Tibial artery (tissue), 4 donors: ENCODE measurements at places on chromosomes 11 and 22.

- DNase-seq: no peak
Observed at GRCh38 chr11:44029507-44029845, 18.3 kb upstream of the ACCSL start.

GRCh38 chr11:69867076-69868005, 48.1 kb upstream of the FGF3 start:
- DNase-seq: peak; percentile 69

DNA sequence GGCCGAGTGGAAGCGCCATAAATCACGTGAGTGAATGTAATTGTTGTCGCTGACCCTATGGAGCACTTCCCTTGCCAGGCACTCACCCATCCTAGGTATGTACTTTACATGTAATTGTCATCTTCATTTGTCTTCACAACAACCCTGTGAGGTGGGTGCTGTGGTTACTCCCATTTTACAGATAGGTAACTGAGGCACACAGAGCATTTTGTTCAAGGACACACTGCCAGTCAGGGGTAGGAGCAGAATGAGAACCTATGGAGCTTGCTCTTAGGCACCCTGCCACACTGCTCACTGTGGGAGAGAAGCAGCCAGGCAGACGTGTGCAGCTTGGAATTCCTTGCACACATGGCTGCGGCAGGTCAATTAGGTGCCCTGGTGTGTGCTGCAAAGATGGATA, 785 bp upstream of the EFCAB6 start:
- no peak for DNase-seq

- peak; percentile 79 for DNase-seq
Observed at GRCh38 chr11:70568035-70568813, 169.9 kb downstream of the CTTN start.

GRCh38 chr11:68412593-68413475, 47.7 kb upstream of the PPP6R3 start:
- no peak for DNase-seq

DNA sequence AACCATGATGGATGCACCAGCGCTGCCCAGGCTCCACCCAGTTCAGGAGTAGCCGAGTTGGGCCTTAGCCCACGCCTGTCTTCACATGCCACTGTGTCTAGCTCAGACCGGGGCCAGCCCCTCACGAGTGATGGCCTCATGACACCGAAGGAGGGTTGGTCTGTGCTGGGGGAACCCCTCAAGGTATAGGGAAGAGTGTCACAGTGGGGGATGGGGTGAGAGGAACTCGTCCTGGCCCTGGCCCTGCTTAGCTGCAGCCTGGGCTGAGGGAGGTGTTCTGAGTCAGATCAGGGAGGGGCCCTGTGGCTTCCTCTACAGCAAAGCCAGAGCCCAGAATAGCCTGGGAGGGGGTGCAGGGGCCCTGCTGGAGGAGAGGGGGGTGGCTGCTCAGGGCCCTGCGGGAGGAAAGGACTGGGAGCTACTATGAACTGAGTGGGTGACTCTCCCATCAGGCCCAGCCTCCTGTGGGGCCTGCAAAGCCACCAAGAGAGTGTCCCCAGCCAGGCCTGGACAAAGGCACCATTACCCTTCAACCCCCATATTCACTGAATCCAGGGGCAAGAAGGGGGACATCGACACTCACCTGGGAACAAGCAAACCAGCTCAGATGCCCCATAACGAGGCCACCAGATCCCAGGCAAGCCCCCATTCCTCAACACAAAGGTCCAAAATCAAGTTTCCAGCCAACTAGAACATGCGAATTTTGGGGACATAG, 41.2 kb downstream of the IGLL5 start:
- DNase-seq: no peak

GRCh38 chr22:17257121-17258001, 38.1 kb upstream of the ADA2 start:
- DNase-seq: no peak

DNA sequence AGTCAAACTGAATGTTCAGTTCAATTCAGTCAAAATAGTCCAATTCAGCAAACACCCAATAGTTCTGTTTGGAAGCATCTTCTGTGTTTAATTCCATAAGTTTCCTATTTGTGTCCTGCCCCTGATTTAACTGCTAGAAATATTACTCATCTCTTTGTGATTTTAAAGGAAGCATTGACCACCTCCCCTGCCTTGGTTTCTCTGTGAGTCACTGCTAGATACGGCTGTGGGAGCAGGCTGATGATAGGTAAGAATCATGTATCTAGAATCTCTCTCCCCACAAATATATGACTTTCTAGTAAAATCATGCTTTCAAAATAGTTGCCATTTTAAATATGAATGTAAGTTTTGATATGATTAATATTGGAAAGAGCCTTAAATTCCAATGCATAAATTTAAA, 888.5 kb downstream of the NTM start:
- no peak for DNase-seq

DNA sequence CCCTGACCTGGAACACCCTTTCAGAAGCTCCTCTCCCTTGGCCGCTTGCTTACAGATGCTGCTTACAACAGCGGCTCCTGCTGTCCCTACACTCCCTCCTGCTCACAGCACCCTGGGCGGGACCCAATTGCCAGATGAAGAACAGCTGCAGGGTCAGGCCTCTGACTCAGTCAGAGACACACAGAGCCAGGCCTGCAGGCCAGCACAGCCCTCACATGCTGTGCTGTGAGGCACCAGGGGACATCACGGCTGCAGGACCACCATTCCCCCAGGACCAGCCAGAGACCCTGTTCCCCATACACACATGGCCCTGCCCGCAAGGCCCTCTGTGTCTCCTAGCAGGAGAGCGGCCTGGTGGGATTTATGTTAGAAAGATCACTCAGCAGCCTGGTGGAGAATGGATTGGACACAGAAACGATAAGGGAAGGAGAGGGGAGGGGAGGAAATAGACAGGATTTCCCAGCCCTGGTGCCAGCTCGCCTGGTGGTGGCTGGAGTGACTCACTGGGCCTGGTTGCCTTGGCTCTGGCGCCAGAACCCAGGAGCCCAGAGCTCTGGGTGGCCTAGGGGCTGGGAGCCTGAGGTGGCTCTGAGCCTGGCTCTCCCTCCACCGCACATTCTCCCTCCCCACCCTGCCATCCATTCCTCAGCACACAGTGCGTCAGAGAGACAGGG, 6.7 kb downstream of the CAPN5 start:
- DNase-seq: peak; percentile 94

GRCh38 chr22:40387746-40388145, 17.4 kb downstream of the SGSM3 start:
- DNase-seq: no peak

GRCh38 chr11:123197711-123198110, 2.7 kb upstream of the CLMP start:
- no peak for DNase-seq

- DNase-seq: no peak
Observed at GRCh38 chr11:127632976-127633680, 632.6 kb upstream of the KIRREL3 start.

GRCh38 chr11:86365546-86365945, 9.1 kb upstream of the CCDC81 start:
- DNase-seq: no peak

GRCh38 chr11:67588136-67588503, 4.5 kb downstream of the GSTP1 start:
- no peak for DNase-seq

GRCh38 chr22:17830043-17830961, 56.0 kb upstream of the BID start:
- peak; percentile 93 for DNase-seq

DNA sequence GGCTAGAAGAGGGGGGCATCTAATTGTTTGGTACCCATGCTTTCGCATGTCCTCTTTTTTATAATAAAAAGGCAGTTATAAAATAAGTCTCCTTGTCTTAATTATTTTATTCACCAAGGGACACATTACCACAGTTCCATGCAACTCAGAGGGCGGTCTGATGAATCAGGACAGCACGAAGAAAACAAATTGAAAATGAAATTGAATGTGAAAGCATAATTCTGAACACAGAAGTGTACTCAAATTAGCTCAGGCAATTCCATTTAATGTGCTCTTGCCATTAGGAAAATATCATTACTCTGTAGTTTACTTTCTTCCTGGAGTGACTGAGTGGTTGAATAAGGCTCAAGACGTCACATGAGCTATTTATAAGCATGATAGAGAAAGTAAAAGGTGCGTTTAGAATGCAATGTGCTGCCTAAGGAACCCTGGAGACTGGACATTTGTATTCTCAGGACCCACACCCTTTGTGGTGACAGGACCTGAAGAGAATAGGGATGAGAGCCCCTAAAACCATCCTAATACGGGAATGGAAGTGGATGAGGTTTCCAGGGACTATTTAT, 59.6 kb downstream of the MTNR1B start:
- no peak for DNase-seq

GRCh38 chr11:57460758-57461749, 726 bp downstream of the RTN4RL2 start:
- no peak for DNase-seq

DNA sequence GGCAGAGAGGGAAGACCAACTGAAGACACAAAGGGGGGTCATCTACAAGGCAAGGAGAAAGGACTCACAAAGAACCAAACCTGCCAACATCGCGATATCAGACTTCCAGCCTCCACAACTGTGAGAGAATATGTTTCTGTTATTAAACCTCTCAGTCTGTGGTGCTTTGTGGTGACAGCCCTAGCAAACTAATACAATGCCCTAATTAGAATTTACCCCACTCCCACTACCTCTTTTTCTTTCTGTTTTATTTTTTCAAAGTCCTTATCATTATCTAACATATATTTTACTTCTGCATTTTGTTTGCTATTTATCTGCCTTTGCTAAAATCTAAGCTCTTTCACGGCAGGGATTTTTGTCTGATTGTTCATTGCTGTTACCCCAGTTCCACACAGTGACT, 2.5 kb upstream of the OR52D1 start:
- no peak for DNase-seq

DNA sequence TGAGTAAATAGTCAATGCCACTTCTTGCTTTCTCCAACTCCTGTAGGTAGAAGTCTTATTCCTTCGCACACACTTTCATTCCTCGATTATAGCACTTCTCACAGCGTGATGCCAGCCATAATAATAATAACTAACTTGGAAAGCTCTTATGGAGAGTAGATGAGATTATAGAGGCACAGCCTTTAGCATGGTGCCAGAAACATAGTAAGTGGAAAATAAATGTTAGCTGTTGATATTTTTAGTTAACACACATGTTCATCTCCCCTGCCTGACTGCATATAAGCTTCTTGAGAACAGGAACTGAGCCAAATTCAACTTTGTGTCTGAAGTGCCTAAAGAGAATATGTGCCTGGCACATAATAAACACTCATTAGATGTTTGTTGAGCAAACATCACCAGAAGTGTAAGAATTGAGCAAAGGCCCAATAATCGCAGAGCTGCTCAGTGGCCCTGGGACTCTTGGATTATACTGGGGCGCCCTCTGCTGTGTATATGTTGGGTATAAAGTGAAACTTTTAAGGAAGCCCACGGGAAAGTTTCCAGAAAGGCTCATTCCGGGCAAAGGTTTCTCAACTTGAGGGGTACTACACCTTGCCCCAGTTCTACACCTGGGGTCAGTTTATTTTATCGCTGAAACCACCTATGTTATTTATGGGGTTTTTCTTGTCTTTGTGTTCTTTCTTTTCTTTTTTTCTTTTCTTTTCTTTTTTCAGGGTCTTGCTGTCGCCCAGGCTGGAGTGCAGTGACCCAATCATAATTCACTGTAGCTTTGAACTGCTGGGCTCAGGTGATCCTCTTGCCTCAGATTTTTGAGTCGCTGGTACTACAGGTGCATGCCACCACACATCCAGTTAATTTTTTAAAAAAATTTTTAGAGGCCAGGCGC, 22.3 kb downstream of the SLN start:
- peak; percentile 83 for DNase-seq

DNA sequence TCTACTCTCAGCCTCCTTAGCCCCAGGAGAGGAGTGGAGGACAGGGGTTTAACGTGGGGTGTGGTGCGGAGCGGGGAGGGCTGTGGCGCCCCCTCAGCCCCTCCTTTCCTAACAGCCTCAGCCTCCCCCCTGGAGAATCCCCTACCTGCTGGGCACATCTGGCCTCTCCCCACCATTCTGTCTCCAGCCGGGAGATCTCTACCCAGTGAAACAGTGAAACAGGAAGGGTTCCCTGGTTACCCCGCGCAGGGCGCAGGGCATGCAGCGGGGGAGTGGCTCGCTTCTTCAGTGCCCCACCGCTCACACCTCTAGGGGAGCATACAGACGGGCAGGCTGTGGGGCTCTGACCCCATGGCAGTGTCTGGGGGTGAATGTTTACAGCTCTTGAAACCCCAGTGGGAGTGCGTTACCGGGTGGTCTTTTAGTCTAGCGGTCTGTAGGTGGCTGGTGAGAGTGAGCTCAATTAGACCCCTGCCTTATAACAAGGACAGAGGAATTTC, 54.7 kb upstream of the CCDC188 start:
- DNase-seq: no peak

DNA sequence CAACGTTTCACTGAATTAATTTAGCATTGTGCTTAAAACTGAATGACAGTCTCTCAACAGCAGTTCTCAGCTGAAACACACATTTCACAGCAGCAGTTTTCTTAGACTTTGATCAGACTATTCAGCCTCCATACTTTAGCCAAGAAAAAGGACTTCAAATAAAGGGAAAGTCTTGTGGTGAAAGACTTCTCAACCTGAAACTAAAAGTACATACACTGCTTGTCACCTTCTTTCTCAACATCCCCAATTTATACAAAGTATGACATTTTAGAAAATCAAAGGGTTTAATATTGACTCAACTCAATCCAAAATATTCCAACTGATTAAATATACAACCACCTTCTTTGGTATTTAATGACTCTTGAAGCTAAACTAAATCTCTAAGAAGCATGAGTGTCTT, 419.0 kb downstream of the LRRC4C start:
- no peak for DNase-seq

GRCh38 chr11:123233975-123234334, 38.9 kb upstream of the CLMP start:
- DNase-seq: no peak

GRCh38 chr11:16095756-16096155, 260.6 kb downstream of the SOX6 start:
- DNase-seq: no peak

DNA sequence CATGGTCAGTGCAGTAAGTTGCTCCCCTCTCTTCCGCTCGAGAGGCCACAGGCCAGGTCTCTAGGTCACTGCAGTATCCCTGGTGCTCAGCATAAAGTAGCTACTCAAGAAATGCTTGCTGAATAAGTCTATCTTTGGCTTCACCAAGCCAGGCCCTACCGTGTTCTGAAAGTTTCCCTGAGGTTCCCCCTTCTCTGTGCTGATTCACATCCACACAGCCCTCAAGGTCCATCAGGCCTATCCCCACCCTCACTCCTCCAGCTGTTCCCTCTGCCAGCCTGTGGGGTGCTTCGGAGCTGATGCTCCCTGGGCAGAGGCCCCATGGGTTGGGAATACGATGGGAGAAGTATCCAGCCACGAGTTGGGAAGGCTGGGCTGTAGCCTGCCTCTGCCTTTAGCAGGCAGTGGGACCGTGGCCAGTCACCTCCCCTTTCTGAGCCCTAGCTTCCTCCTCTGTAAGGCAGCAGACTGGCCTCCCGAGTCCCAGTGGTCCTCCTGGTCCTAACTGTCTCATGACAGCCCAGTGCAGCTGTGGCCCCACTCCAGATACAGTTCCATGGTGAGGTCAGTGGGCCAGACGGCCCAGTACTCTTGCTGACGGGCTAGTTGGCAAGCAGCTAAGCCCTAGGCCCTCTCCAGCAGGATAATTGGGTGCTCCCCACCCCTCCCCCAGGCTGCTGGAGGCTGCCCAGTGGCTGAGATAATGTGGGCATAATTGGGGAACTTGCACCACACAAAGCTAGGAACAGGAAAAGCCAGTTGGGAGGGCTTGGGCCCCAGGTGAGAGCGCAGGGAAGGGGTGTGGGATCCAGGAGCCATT, 48.2 kb downstream of the NECTIN1 start:
- DNase-seq: no peak

- no peak for DNase-seq
Observed at GRCh38 chr11:76678321-76678720, 7.8 kb upstream of the LRRC32 start.
